Gastrocnemius medialis (tissue), 4 donors: ENCODE measurements at places on chromosomes 3 and 15. TPM values are rescaled to one million over a fixed set of nuclear protein-coding genes. Genes with fewer than 3 reads are reported as not detected.

The CLDN16 gene
- total RNA-seq = not detected

The EEFSEC gene
- 25.1 TPM for total RNA-seq

The IQCF5 gene
- total RNA-seq = not detected

The MST1 gene
- 0.10 TPM for total RNA-seq

The GRK7 gene
- total RNA-seq = 0.27 TPM
